ENCODE measurements at places on chromosomes 11 and 22.

DNA sequence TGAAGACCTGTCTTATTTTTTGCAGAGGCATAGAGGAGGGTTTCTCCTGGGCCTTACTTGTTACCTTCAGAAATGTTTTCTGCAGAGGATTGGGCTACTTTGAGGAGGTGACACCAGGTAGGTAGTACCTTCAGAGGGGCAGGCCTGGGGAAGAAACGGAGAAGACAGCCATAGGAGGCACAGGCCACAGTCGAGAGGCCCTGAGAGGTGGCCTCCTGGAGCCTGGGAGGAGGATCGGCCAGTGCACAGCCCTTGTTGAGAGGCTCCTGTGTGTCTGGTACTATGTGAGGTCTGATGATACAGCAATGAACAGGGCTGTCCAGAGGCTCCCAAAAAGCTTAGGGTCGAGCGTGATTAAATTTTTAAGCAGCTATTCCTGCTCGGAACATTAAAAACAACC lies 11.5 kb downstream of the GTPBP1 start:
- DNase-seq, result no peak

DNA sequence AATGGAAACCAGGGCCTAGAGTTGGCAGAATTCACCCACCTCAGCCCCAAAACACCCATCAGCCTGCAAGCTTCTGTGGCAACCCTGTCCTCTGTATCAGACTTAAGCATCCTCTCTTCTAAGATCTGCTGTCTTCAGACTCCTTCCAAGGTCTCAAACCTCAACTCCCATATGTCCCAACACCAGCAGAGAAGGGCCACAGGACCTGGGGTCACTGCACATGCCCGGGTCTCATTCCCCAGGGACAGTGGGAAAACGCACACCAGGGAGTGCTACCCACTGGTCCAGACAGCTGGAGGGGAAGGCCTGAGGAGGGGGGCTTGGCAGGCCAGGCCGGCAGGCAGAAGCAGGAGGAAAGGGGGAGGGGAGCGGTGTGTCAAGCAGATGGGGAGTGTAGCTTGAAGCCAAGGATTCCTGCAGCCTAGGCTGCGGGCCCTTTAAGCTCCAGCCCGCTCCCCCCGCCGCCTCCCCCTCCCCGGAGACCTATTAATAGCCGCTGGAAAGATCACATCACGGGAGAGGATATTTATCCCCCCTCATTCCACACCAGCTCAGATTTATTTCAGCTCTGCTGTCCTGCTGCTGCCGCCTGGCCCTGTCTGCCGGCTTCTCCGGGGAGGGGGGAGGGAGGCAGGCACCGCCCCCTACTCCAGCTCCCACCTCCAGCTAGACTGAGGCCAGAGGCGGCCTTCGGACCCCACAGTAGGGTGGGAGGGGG lies 16.7 kb downstream of the BCL9L start:
- DNase-seq, result no peak

GRCh38 chr11:28461846-28462245 lies 353.7 kb downstream of the METTL15 start:
- DNase-seq, result no peak

DNA sequence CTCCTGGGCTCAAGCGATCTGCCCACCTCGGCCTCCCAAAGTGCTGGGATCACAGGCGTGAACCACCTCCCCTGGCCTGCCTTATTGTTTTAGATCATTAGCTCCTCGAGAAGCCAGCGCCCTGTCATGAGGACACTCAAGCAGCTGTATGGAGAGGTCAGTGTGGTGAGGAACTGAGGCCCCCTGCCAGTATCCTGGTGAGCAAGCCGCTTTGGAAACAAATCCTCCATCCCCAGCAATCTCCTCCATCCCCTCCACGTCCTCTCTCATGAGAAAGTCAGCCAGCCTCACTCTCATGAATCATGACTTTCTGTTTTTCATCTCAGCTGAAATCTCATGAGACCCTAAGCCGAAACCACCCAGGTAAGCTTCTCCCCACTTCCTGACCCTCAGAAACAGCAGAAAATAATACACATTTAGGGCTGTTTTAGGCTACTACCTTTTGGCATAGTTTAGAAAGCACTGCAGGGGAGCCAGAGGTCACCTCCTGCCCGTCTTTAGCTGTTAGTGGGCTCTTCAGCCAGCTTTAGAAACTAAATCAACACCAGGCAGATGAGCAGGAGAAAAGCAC lies 56.0 kb downstream of the CTTN start:
- DNase-seq, result peak; percentile 82

DNA sequence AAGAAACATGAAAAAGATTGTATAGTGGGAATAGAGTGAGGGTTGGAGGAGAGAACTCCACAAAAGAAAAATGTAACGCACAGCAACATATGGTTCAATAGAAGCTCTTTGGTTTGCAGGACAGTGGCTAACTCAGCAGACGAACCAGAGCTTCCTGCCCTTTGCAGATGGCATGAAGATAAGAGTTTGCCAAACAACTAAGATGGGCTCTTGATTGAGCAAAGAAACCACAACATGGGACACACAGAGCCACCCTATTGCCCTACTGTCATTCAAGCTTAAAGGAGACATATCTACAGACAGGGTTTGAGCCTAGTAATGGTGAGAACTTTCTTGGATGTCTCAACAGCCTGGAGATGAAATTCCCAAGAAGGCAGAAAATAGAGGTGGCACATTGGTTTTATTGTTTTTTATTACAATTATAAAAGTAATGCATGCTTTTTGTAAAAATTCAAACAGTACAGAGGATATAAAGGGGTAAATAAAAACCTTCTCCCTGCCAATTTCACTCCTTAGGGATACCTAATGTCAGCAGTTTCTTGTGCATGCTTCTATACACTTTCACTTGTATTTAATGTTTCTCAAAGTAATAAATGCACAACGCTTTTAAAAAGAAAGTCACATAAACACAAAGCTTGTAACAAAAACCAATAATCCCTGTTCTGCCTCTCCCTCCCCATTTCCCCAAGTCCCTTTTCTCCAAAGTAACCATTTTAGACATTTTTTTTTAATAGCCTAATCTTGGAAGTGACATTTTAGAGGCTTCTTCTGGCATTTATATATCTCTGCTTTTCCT lies 63.7 kb downstream of the COPB1 start:
- no peak for DNase-seq

GRCh38 chr11:126310200-126310991 lies 6.5 kb downstream of the DCPS start:
- DNase-seq, result peak; percentile 83

DNA sequence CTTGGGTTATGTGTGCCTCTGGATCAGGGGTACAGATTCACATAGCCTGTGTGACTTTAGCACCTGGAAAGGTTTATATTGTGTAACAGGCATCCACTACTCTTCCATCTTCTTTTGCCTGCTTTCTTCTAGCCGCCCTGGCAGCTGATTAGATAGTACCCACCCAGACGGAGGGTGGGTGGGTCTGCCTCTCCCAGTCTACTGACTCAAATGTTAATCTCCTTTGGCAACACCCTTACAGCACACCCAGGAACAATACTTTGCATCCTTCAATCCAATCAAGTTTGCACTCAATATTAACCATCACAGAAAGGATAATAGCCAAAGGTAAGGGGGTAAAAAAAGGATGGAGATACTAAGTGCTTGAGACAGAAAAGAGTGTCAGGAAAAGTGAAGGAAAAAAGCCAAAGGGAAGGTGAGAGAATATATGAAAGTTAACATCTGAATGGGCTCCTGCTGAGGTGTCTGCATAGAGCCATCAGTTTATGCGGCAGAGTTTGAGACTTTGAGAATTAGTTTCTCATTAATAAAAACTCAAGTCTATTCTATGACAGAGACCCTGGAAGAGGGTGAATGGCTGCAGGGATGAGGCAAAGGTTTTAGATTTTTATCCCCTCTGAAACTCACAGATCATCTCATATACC lies 2.6 kb upstream of the OR51B6 start:
- no peak for DNase-seq

DNA sequence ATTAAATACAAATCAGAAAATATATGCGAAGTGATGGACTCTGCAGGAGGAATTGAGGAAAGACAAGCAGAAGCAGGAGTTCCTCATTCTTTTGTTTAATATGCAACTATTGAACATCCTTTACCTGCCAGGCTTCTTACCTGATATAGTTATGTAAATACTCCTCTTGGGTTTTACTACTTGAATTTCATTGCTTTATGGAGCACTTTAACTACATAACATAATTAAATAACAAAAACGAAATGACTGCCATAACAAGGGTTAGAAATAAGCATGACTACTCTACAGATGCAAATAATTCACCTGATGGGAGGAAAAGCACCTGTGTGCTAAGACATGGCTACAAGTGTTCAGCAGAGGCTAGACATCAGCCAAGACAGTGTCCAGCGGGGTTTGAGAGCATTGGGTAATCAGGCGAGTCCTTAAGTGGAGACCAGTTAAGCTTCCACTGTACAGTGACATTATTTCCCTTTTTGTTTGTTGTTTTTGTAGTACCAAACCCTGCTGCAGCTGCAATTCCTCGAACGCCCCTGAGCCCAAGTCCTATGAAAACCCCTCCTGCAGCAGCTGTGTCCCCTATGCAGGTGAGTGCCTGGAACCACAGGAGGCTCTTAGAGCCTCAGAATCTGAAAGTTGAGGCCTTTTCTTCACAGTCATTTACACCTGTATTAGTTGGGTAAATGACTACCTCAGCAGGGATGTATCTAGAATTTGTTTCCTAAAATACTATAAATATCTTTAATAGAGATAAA lies 67.4 kb downstream of the SPECC1L start:
- no peak for DNase-seq

GRCh38 chr22:42418811-42419242 lies 13.4 kb downstream of the NFAM1 start:
- no peak for DNase-seq

GRCh38 chr22:37860796-37861421 lies 11.7 kb downstream of the EIF3L start:
- no peak for DNase-seq

- peak; percentile 15 for DNase-seq
Measured at GRCh38 chr11:94597896-94598295, 30.7 kb downstream of the PIWIL4 start.

GRCh38 chr22:21780259-21780658 lies 44.7 kb upstream of the YPEL1 start:
- DNase-seq, result no peak

- DNase-seq, result no peak
Measured at GRCh38 chr11:17488563-17488962, 11.9 kb upstream of the ABCC8 start.

- no peak for DNase-seq
Measured at GRCh38 chr22:23828800-23829680, 9.8 kb downstream of the DERL3 start.

DNA sequence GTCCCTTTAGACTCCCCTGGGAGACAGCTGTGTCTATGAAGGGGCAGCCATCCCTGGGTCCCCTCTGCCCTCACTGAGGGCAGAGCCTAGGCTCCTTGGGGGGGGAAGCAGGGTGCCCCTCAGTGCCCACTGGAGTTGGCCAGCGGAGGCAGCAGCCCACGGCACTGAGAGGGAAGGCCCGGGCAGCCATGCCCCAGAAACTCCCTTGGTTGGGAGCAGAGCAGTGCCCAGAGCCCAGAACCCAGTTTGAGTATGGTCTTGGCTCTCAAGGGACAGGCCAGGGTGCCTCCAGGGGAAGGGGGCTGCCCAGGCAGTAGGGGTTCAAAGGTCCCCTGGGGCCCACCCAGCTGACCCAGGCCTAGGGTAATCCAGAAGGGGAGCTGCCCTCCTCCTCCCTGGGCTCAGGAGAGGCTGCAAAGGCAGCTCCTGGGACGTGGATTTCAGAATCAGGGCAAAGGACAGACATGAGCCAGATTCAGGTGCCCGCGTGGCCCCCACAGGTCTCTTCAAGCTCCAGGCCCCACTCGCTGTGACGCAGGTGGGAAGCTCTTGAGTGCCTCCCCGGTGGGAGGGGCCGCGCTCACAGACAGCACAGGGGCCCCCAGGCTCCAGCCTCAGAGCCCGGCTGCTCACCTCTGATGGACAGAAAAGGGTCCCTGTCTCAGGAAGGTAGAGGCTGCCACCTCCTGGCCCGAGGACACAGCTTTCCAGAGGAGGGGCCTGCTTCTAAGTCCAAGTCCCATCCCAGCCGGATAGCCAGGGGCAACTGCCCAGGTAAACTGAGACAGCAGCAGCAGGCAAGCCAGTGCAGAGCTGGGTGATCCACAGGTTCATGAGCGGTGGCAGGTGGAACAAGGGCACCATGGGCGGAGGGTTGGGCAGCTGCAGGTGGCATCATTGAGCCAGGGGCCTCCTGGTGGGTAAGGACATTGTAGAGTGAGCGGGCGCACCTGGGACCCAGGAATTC lies 2.6 kb downstream of the C11orf21 start:
- peak; percentile 20 for DNase-seq

DNA sequence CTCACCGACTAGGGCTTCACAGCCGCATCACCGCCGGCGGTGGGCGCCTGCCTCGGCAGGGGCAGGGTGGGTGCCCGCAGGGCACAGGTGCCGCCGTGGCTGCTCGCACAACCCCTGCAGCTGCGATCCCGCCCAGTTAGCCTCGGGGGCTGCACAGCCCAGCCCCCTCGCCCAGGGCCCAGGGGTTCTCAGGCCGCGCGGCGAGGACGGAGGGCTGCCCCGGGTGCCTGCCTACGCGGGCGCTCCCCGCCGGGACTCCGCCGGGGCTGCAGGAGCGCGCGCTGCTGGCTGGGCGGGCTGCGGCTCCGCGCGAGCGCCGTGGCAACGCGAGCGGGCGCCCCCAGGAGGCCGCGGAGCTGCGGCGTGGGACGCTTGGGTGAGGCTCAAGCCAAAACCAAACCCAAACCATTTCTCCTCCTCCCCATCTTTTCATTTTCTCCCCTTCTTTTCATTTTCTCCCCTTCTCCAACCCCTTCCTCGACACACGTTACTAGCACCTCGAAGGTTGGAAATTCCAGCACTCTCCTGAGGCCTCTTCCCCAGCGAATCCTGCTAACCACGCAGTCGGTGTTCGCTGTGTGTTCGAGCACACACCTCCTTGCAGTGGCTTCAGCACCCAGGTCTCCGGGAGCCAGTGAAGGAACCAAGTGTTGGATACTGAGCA lies at the start of gene MICAL3:
Gene MICAL3, minus strand, starts transcription at position 286 of the 664 bp plus-strand sequence. CDS start 117,749 bp downstream, outside the sequence.
- DNase-seq, result peak; percentile 69

DNA sequence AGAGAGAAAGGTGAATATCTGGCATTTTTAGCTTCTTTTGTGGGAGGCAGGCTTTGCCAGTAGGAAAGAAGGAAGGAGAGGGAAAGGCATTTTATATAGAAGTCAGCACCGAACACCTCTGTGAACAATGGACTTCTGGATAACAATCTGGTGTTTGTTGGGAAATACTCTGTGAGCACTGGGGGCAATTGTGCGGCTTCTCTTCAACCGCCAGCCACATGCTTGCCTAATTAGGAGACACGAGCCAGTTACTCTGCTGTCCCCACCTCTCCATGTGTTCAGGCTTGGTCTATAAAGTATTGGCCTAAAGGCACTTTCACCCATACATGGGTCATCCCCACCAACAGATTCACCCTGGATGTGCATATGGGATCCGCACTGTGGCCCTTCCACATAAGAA lies 523.6 kb downstream of the NTM start:
- no peak for DNase-seq

GRCh38 chr22:23075050-23075449 lies 4.7 kb downstream of the GNAZ start:
- no peak for DNase-seq

All from GM12865 (cell line).